ENCODE measurements at places on chromosomes 5 and 9.

- no peak for DNase-seq
These were observed 55.7 kb upstream of the COL15A1 start for GRCh38 chr9:98887918-98888510.

DNA sequence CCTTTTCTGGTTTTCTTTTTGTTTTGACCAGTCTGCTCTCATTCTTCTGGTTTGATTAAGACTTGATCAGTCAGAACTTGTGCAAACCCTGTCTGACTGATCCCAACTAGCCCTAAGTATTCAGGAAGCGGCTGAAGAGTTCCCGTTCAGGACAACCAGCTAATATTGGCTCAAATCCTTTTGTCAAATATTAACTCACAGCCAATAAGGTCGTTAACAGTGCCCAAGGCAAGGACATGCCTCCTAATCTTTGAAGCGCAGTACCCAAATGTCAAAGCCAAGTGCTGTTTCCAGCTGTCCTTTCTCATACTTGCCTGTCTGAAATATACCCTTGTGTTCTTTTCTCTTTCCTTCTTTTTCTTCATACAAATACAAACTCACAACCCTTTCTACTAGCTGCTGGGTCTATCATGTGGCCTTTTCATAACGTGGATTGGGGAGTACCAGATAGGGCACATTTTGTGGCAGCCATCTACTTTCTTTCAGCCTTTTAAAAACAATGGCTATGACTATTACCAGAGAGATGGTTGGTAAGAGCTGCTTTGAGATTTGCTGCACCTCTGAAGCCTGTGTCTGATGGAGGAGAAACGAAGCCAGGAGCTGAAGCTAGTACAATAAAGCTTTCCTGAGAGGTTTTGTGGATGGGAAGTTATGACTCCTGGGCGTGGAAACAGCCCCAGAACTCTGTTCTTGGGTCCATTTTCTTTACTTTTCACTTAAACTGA is 266.4 kb upstream of the ZNF608 start:
- DNase-seq: no peak

DNA sequence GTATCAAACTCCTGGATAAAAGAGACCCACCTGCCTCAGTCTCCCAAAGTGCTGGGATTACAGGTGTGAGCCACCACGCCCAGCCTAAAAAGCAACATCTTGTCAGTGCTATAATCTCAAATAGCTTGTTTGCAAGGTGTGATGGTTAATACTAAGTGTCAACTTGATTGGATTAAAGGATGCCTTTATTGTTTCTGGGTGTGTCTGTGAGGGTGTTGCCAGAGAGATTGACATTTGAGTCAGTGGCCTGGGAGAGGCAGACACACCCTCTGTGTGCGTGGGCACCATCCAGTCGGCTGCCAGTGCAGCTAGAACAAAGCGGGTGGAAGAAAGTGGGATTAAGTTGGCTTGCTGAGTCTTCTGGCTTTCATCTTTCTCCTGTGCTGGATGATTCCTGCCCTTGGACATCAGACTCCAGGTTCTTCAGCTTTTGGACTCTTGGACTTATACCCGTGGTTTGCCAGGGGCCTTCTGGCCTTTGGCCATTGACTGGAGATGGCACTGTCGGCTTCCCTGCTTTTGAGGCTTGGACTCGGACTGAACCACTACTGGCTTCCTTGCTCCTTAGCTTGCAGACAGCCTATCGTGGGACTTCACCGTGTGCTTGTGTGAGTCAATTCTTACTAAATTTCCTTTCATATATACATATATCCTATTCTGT is 28.1 kb downstream of the TARS1 start:
- DNase-seq: no peak

GRCh38 chr5:140546851-140547507 is 483 bp upstream of the EIF4EBP3 start:
- no peak for DNase-seq

DNA sequence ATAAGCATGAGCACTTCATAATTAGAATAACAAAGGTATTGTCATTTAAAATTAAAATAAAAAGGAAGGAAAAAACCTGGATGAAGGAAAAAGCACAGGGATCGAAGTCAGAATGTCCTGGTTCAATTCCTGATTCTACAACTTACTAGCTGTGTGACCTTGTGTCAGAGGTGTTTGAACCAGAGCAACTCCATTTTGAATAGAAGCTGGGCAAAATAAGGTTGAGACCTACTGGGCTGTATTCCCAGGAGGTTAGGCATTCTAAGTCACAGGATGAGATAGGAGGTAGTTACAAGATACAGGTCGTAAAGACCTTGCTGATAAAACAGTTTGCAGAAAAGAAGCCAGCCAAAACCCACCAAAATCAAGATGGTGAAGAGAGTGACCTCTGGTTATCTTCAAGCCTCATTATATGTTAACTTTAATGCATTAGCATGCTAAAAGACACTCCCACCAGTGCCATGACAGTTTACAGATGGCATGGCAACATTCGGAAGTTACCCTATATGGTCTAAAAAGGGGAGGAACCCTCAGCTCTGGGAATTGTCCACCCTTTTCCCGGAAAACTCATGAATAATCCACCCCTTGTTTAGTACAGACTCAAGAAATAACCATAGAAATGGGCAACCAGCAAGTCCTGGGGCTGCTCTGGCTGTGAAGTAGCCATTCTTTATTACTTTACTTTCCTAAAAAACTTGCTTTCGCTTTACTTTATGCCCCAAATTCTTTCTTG is 412.7 kb downstream of the PIK3R1 start:
- no peak for DNase-seq

DNA sequence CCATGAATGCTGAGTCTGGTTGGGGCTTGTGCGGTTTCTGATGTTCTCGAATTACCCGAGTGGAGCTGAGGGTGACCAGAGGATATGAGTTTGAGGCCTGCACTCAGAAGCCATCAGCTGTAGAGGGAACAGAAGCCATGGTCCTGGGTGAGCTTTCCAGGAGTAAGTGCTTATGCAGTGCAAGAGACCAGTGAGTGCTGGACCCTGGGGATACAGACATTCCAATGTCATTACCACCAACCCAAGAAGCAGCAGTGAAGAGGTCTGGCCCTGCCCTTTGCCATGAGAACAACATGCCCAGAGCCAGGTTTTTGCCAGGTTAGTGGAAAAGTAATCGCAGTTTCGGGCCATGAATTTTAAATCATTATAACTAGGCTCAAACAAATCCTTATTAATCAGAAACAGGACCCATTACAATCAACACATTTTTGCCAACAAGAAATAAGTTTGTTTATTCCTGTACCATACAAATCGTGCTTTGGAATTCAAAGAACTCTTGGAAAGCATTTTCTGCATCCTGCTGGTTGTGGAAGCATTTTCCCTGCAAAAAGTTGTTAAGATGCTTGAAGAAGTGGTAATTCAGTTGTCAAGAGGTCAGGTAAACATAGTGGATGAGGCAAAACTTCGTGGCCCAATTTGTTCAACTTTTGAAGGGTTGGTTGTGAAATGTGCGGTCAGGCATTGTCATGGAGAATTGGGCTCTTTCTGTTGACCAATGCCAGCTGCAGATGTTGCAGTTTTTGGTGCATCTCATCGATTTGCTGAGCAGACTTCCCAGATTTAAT is 154.6 kb downstream of the SYK start:
- DNase-seq: no peak

DNA sequence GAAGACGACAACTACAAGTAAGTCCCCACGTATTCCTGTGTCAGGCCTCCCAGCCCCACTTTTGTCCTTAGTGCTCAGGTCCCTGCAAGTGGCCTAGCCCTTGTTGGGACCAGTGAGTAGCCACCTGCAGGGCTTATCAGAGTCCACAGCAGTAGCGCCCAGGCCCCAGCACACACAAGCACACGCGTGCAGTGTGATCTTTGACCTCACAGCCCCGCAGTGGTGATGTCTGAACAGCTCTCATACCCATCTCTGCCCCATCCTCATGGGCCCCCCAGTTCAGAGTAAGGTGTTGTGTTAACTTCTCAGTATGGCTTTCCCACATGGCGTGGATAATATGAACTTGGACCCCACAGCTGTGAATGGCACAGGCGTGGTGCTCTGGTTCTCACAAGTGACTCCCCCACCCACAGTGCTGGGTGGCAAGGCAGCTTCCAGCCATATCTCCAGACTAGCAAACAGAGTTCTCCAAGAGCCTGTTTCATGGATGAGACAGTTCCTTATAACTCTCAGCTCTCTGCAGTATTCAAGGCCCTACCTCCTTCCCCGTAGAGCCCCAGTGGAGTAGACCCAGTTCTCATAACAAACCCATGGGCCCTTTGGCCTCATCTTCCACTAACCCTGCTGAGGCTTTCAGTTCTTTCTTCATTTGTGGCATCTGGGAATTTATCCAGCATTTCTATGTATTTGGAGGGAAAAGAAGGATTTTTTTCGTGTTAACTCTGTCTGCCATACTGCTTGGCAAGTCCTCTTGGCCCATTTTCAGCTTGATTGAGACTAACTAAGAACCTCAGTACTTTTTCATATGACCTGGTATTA is 46.5 kb upstream of the ANGPTL2 start:
- DNase-seq: no peak

DNA sequence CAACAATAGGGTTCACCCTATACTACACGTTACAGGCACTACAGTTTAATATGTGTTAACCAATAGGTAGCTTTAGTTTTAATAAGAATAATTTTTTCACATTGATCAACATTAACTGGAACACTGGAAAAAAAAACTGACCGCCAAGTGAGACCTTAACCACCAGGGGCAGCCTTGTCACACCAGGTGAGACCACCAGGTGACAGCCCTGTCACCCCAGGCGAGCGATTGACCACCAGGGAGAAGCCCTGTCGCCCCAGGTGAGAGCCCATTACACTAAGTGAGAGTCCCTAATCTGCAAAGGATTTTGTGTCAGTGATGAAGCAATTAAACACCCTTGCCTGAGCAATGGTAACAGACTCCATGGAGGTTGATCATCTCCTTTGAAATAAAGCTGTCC is 75.4 kb upstream of the SYK start:
- no peak for DNase-seq

DNA sequence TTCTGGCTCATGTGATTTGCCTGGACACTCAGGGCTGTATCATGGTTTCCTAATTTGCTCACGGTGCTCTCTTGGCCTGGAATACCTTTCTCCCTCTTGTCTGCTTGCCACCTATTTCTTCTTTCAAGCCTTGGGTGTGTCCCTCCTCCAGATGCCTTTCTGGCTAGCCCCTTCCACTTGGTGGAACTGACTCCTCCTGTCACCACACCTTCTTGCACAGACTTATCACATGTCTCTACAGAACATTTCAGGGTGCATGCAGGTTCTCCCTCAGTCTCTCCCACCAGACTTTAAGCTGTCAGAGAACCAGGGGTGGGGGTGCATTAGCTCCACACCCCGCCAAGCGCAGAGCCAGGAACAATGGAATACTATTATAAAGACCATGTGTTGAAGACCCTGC is 1.9 kb downstream of the TBC1D2 start:
- DNase-seq: no peak
